ENCODE measurements at places on chromosomes 16 and 17.
A peak's percentile ranks its signal among the peaks of the same experiment; 100 is the strongest.

DNA sequence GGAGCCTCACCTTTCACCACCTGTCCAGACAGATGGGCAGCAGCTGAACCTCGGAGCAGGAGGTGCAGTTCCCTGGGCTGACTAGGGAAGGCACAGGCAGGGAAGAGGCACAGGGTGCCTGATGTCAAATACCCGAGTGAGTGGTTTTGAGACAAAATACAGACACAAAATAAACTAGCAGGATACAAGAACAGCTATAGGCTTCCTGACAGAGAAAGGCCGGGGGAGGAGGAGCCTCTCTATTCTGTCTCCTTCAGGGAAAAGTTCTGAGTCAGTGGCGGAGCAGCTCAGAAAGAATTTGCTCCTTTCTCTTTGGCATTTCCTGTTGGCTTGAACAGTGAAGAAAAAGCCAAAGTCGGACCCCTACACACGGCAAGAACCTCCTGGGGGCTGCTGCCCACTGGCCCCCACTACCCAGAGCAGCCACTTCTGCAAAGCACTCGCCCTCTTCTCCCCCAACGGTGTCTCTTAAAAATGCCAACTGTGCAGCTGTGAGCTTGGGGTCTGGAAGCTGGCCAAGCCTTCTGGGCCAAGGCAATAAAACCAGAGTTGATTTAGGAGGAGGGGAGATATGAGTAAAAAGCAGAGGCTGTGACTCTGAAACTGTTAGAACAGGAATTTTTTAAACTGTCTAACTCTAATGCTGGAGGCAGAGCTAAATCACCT, 14.4 kb upstream of the FAAP100 start:
- no peak for DNase-seq

GRCh38 chr17:39360537-39360936, 40.9 kb downstream of the FBXL20 start:
- DNase-seq, result no peak

- DNase-seq, result no peak
Observed at GRCh38 chr17:34386697-34387550, 23.9 kb upstream of the CCL1 start.

- DNase-seq, result no peak
Observed at GRCh38 chr17:29723278-29724047, 100.8 kb upstream of the CORO6 start.

GRCh38 chr17:56351675-56352074, 198.4 kb downstream of the ANKFN1 start:
- no peak for DNase-seq

DNA sequence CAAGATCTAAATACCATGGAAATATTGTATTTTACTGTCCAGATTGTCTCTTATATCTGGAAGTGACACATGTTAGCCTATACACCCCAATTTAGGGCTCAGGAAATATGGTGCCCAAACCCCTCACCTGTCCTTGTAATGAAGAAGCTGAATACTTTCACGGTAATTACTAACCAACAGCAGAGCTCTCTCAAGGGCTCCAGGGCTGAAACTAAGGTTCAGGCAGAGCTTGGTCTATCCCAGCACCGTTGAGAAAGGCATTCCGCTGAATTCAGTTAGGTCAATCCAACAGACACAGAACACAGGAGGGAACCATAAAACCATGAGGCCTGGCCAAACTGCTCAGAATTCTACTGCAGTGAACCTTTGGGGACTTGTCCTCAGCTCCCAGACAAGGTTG, 14.9 kb downstream of the MYO18A start:
- DNase-seq, result no peak

DNA sequence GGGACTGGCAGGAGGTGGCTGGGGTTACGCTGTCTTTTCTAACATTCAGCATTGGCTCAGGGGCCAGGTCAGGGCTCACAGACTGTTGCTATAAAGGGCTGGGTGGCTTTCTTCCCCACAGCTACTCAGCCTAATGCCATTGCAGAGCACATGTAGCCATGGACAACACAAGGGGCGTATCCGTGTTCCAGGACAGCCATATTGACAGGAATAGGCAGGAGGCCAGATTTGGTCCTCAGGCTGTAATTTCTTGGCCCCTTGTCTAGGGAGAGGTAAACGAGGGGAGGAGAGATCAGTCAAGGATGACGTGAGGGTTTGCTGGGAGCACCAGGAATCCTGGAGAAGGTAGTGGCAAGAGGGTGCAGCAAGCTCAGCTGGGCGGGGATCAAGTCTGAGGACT, 21.2 kb upstream of the MYO15B start:
- no peak for DNase-seq

GRCh38 chr16:9047689-9048301, 43.6 kb upstream of the HAPSTR1 start:
- DNase-seq, result peak; percentile 75

GRCh38 chr17:76004750-76005262, 4.2 kb downstream of the CDK3 start:
- DNase-seq, result no peak

DNA sequence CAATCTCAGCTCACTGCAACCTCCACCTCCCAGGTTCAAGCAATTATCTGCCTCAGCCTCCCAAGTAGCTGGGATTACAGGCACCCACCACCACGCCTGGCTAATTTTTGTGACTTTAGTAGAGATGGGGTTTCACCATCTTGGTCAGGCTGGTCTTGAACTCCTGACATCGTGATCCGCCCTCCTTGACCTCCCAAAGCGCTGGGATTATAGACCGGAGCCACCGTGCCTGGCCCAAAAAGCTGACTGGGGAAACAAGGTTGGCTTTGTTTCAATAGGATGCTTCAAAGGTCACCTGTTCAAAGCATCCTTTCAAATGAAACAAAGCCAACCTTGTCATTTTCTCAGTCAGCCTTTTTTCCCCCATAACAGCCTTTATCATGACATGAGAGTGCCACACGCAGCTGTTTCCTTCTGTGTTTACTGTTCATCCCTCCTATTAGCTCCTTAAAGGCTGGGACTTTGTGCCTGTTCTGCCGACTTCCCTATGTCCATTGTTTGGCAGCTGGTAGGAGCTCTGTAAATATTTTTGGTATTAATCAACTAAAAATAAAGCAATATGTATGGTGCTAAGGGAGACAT, 51.1 kb downstream of the ADAMTS18 start:
- no peak for DNase-seq

DNA sequence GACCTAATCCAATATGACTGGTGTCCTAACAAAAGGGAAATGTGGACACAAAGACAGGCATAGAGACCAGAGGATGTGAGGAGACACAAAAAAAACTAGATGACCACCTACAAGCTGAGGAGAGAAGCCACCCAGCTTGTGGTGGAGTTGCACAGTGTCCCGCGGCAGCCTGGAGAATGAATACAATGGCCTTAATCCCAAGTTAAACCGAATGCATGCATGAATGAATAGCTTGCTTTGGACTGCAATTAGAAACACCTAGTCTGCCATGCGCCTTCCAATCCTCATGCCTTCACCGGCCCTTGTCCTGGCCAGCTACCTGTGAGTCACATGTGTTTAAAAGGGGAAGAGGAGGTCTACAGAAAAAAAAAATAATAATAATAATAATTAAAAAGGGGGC, 72.0 kb downstream of the CNGB1 start:
- DNase-seq, result no peak

- no peak for DNase-seq
Observed at GRCh38 chr16:2511128-2511800, 2.5 kb upstream of the ATP6V0C start.

- no peak for DNase-seq
Observed at GRCh38 chr17:32610943-32611342, 124.2 kb downstream of the CDK5R1 start.

- peak; percentile 4 for DNase-seq
Observed at GRCh38 chr16:4032768-4033167, 83.5 kb downstream of the ADCY9 start.

GRCh38 chr17:7989781-7990655, 12.4 kb upstream of the GUCY2D start:
- peak; percentile 95 for DNase-seq

DNA sequence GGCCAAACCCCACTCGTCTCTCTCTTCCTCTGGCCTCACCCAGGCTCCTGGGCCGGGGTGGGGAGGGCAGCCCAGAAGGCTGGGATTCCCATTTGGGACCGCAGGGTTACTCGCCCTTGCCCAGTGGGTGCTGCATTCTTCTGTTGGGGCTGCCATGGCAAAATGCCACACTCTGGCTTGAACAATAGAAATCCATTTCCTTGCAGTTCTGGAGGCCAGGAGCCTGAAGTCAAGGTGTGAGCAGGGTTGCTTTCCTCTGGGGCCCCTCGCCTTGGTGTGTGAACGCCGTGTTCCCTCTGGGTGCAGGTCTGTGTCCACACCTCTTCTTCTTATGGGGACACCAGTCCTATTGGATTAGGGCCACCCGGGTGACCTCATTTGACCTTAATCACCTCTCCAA, 105.8 kb upstream of the GSE1 start:
- DNase-seq, result no peak

GRCh38 chr16:28092721-28093384, 29.3 kb upstream of the GSG1L start:
- no peak for DNase-seq

DNA sequence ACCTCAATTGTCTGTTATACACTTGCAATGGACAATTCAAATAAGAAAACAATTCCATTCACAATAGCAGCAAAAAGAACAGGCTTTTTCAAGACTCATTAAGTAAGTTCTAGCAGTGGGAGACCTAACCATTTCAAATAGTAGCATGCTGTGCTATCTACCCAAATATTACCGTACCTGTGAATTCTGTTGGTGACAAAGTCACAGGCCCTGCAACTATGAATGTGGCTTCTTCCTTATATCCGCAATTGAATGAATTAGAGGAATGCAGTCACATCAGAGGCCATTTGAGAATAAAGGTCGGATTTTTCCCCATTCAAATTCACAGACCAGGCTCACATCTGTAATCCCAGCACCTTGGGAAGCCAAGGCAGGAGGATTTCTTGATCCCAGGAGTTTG, 800 bp upstream of the NME4 start:
- DNase-seq, result no peak

DNA sequence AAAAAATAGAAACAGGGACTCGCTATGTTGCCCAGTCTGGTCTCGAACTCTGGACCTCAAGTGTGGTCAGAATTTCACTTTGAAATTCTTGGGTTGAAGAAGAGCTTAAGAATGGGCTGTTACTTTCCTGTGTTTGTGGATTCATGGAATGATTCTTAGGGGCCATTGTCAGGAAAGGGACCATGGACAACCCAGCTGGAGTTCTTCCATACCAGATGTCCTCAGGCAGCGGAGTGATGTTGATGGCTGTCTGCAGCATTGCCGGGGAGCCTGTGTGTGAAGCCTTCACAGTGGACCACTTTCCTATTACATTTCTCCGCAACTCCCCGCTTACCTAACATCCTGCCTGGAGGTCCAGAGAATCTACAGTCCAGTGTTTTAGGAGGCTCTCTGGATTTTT, 145.9 kb downstream of the CLEC16A start:
- DNase-seq, result no peak

DNA sequence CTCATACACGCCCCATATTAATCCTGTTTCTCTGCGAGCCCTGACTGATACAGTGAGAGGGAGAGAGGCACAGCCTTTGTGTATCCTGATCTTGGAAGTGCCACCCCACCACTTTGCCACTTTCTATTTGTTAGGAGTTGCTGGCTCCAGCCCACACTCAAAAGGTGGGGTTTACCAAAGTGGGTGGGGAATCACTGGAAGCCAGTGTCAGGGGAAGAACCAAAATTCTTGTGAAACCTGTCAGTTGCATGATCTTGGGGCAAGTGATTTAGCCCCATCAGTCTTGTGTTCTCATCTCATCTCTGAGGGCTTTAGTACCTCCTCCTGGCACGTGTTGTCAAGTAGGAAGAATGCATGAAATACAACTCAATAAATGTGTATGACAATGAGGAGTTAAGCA, 119.5 kb downstream of the SOX9 start:
- no peak for DNase-seq

GRCh38 chr16:22638393-22639206, 127.9 kb downstream of the NPIPB5 start:
- no peak for DNase-seq

GRCh38 chr17:67316781-67317180, 49.6 kb downstream of the PSMD12 start:
- DNase-seq, result no peak

DNA sequence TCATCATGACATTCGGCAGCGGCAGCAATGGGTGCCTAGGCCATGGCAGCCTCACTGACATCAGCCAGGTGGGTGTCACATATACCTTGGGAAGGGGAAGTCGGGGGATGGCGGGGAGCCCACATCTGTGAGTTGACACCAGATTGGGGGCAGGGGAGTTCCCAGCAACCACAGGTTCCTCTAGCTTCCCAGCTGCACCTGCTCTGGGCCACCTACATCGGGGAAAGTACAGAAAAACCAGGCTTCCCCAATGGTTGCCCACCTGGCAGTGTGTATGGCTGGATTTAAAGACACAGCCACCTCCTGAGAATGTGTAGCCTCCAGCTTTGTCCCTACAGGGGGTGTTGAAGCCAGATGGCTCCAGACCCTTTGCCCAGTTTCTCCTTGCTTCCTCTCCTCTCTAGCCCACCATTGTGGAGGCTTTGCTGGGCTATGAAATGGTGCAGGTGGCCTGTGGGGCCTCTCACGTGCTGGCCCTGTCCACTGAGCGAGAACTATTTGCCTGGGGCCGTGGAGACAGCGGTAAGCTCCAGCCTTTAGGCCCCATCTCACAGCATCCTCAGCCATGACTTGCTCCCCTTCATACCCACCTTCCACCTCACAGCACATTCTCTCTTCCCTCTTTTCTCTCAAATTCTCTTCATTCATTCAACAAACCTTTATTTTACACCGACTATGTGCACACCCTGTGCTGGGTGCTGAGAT, 5.0 kb upstream of the TRAF4 start:
- peak; percentile 63 for DNase-seq

GRCh38 chr17:80859002-80859941, 132.4 kb upstream of the CHMP6 start:
- DNase-seq, result no peak

GRCh38 chr16:89956505-89957215, 8.1 kb downstream of the DEF8 start:
- DNase-seq, result no peak

GRCh38 chr16:28839899-28840298, 6.2 kb downstream of the TUFM start:
- DNase-seq, result no peak

DNA sequence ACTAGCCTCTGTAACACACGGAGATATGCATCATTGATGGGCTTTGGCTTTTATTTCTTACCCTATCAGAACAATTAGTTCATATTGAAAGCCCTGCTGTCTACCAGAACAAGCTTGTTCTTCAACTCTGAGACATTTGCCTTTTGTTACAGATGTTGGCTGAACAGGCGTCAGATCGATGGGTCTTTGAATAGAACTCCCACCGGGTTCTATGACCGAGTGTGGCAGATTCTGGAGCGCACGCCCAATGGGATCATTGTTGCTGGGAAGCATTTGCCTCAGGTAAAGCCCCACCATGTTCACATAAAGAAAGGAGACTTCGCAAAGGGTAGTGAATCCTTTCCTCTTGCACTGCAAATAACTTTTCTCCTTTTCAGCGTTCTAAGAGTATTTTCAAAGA, 232.1 kb downstream of the PHKB start:
- DNase-seq, result no peak

All from stimulated activated CD4-positive, alpha-beta T cell treated with anti-CD3 and anti-CD28 coated beads, Interleukin-4, amount 100 ng/mL, for 24 hours (primary cell).